Iris pigment epithelial cell (primary cell): ENCODE measurements at places on chromosomes 11 and 22.
A peak's percentile ranks its signal among the peaks of the same experiment; 100 is the strongest.

DNA sequence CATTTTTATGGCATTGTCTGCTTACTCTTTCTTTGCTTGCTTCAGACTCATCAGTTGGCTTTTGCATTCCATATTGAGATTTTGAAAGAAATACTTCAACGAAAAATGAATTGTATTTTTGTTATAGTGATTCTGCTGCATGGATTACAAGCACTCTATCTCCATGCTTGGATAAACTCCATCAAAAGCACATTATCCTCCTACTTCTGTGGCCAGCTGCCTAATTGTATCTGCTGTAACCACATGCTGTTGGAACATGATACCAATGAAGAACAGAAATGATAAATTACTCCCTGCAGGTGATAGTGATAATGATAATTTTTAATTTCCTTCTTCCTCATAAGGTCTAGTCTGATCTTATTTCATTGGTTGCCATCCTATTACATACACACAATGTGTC lies 100.8 kb downstream of the PRMT3 start:
- no peak for DNase-seq

DNA sequence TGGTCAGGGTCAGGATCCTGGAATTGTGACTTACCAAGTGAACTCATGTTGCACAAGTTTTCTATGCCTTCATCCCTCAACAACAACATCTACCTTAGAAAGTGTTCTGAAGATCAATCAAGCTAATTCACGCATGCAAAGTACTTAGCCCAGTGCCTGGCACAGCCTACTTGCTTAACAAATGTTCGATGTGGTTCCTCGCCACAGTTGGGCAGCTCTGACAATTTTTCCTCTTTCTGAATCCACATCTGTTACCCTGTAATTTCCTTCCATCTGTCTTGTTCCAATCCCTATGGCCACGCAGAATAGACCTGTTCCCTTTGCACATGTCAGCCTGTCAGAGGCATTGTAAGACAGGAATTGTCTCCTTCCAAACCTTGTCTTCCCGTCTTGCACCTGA lies 1415.2 kb downstream of the TBC1D22A start:
- DNase-seq = no peak

DNA sequence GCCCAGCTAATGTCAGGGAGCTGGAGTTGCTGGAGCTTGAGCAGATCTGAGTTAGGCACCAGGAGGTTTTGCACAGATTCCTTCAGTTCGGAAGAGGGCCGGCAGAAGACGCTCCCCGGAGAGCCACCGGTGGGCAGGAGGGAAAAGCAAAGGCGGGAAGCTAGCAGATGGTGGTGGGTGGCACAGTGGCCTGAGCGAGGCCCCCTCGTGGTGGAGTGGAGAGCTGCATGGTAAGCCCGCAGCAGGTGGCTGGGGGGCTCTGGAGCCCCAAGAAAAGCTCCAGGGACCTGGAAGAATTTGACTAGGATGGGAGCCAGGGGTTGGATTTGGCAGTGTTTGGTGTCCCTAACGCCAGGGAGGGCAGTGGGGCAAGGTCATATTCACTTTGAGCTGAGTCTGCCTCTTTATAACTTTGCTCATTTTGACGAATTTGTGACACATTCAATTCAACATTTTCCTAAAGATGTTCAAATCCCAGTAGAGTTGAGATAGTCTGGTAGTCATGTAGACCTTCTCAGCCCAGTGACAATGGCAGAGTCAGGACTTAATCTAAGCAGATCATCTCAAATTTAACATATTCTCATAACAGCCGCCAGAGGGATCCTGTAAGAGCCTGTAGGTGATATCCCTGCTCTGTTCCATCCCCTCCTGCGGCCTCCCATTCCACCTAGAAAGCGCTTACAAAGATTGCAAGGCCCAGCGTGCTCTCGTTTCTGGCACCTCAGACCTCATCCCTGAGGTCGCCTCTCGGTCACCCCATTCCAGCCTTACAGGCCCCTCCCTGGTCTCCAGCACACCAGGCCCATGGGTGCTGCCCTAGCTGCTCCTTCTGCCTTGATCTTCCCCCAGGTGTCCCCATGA lies 57.9 kb downstream of the TRIM29 start:
- no peak for DNase-seq

GRCh38 chr11:54558407-54558806 lies 45.4 kb downstream of the OR4C46 start:
- DNase-seq = no peak

DNA sequence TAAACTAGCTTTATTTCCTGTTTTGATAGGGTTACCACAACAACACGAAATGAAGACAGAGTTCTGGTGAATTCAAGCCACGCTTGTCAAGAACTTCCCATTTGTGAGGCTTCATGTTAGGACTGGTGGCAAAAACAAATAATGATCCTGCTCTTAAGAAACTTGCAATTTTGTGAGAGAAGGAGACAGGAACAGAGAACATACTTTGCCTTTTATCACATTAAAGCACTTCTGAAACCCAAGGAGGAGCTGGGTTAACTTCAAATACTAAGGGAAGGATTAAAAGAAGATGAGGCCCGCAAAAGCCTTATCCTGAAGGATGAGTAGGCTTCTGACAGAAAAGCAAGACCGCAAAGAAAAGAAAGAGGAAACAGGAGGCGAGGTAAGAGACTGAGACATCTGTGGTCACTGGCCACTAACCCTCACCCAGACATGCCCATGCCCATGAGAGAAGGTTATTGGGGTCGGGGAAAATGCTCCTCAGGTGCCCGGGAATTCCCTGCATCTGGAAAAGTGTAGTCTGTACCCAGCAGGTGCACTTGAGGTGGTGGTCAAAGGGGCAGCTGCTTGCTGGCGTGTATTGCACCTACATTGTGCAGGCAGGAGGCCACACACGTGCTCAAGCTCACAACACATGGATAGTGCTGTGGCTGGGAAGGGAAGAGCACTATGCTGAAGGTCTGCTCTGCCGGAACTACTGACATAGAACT lies 50.5 kb downstream of the MAPK1 start:
- peak; percentile 95 for DNase-seq

GRCh38 chr11:11247086-11247485 lies 106.0 kb downstream of the CSNK2A3 start:
- no peak for DNase-seq

GRCh38 chr22:32986766-32987040 lies 71.5 kb downstream of the SYN3 start:
- no peak for DNase-seq

GRCh38 chr11:72041364-72042063 lies 38.8 kb downstream of the NUMA1 start:
- peak; percentile 76 for DNase-seq

GRCh38 chr11:30454541-30454940 lies 131.6 kb downstream of the MPPED2 start:
- no peak for DNase-seq

DNA sequence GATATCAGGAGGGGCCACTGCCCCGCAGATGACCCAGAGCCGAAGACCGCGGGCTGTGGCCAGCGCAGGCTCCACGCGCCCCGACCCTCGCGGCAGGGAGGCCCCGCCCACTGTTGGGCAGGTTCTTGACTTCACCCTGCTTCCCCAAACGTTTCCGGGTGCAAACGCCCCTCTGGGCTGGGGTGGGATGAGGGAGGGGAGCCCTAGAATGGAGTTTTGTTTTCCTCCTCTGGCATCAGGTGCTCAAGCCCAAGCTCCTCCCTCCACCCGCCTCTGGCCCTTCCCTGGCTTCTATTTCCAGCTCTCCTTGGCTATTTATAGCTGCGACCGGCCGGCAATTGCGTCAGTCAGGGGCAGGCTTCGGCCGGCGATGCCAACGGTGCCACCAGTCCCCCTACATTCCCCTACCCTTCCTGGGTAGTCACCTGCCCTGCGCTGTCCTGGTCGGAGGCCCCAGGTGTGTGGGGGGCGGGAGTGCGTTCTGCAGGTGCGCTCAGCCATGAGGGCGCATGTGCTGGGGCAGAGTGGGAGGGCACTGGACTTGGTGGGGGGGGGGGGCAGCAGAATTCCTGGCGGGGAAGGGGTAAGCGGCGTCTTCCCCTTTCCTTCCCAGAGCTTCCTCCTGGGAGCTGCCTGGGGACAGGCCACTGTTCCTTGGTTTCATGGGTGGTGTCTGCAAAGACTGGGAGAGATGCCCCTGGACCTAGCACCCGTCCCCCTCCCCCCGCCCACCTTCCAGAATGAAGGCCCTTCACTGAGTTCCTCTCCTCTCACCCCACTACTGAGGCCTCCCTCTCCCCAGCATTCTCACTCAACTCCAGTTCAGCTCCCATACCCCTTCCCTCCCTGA lies 23.6 kb downstream of the DUSP8 start:
- peak; percentile 47 for DNase-seq

DNA sequence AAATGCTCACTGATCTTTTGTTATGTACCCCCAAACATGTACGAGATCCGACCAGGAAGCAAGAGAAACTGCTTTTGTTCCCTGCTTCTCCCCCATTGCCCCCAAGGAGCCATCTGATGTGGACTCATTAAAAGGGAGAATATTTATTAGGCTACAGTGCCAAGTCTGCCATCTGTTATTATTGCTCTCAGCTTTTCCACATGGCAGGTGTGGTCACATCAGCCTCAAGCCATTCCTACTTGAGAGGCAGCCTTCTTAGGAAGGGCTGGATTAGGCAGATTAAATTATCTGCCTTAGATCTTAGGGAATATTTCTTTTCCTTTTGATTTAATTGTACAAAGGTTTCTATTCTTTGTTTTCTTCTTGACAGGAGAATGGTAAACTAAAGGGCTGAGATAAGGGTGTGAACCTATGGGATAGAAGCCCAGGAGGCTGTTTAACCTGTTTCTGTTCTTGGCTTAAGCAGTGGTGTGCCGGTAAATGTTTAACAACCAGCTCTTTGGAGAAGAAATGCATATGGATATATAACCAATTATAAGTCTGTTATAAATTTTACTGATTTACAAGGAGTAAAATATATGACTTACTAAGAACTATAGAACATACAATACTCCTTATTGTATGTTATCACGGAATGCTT lies 88.8 kb downstream of the PDHX start:
- DNase-seq = no peak

GRCh38 chr11:26828288-26828687 lies 106.4 kb upstream of the SLC5A12 start:
- no peak for DNase-seq

DNA sequence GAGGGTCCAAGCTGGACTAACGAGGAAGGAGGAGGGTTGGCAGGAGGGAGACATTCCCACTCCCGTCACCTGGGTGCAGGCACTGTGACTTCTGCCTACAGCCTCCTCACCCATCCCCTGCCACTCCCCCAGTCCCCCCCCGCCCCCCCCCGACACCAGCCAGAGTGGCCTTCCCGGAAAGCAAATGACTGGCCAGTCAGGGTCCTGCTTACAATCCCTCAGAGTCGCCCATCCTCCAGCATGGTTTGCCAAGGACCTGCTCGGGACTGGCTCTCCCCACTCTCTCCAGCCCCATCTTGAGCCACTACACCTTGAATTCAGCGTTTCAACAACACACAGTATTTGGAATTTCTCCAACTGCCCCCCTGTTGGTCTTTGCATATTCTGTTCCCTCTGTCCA lies 59.6 kb downstream of the THAP12 start:
- DNase-seq = no peak

DNA sequence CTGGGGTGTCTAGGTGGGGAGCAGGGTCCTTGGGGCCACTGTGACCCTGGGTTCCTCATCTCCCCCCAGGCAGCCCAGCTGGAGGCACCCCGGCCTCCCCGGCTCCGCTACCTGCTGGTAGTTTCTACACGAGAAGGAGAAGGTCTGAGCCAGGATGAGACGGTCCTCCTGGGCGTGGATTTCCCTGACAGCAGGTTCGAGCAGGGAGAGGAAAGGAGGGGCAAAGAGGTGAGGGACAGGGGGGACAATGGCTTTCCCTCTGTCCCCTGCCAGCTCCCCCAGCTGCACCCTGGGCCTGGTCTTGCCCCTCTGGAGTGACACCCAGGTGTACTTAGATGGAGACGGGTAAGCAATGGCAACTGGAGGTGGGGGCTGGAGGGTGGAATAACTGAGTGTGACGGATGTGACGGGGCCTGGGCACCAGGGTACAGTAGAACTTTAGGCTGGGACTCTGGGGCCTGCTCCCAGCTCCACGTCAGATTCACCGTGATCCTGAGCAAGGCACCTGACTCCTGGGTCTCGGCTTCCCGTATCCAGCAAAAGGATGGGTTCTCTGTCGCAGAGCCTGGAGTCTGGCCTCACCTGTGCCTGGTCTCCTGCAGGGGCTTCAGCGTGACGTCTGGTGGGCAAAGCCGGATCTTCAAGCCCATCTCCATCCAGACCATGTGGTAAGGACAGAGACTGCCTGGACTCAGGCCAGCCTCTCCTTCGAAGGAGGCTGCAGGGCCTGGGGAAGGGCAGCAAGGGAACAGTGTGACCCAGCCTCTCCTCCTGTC lies 3.6 kb downstream of the SSH3 start:
- DNase-seq = no peak

DNA sequence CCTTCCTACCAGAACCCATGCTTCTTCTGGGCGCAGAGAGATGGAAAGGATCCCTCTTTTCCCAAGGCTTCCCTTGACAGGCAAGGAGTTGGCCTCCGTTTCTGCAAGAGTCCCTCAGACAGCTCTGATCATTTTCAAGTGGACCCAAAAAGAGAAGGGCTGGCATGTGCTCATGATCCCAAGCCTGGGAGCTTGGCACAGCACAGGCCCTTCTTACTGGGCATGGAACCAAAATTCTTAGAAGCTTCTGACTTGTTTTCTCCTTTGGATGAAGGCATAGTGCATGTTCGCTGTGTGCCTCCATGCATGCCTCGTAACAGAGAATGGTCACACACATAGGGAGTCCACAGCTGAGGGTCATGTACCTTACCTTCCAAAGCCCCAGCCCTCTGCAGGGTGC lies 449.6 kb downstream of the MIAT start:
- DNase-seq = no peak
